NCI-H774 (cell line): ENCODE measurements at places on chromosomes 12 and 14.

DNA sequence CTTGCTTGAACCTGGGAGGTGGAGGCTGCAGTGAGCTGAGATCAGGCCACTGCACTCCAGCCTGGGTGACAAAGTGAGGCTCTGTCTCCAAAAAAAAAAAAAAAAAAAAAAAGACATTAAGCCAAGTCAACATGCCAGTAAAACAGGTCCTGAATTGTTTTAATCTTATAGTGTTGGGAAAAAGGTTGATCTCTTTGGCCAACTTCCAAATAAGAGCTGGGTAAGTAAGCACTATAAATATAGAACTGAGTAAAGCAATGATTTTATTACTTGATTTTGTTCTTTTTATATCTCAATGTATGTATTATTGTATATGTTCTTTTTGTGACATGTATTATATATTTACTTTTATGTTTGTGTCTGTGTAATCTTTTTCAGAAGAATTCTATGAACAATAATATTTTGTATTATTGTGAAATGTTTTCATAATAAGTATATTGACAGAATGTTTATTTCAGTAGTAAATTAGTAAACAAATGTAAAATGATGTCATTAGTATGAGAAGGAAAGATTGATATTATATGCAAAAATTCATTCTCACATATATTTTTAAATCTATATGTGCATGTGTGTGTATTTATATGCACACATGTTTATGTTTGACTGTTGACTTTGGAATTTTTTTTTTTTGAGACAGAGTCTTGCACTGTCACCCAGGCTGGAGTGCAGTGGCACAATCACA lies 9.6 kb upstream of the AKAP6 start:
- DNase-seq: no peak

DNA sequence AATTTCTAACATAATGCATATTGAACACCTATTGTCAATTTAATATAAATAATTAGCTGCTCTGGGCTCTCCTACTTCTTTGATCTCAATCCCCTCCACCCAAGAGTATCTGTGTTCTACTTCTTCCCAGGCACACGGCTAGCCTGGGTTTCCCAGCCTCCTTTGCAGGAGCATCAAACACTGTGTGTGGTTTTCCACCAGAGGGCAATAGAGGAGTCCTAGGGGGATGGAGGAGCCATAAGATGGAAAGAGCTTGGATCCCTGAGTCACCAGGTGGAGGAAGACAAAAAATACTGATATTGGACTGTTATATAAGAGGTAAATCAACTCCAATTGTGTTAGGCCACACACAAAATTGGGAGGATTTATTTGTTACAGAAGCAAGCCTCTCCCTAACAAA lies 333.7 kb downstream of the GLT1D1 start:
- DNase-seq: no peak

GRCh38 chr14:77097006-77097699 lies 905 bp upstream of the CIPC start:
- no peak for DNase-seq

- DNase-seq: peak; percentile 46
These were observed 166.5 kb upstream of the GSC start for GRCh38 chr14:94936401-94936892.

DNA sequence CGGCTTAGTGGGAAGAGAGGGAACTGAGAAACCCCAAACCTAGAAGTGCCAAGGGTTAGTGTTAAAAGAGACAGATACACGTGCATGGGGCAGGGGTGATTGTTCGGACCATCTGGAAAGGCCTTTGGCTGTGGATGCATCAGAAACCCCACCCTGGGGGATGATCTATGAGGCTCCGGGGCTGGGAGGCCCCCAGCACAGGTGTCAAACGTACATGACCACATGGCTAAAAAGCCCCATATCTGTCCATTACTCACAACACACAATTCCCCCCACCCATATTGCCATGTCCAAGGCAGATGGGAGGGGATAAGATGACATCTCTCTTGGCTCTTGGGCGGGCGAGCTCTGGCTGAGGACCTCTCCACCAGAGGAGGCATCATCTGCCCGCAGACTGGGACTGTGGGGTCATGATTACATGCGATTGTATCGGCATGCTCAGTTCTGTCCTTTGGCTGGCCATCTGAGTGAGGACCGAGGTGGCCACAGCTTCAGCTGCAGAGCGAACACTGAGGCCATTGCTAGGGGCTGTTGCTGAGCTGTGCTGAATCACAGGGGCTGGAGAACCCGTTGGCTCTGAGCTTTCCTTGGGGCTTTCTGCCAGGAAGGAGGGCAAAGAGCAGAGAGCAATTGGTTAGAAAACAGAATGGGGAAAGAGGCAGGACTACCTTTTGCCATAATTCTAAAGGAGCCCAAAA lies 9.6 kb upstream of the NPFF start:
- DNase-seq: no peak

DNA sequence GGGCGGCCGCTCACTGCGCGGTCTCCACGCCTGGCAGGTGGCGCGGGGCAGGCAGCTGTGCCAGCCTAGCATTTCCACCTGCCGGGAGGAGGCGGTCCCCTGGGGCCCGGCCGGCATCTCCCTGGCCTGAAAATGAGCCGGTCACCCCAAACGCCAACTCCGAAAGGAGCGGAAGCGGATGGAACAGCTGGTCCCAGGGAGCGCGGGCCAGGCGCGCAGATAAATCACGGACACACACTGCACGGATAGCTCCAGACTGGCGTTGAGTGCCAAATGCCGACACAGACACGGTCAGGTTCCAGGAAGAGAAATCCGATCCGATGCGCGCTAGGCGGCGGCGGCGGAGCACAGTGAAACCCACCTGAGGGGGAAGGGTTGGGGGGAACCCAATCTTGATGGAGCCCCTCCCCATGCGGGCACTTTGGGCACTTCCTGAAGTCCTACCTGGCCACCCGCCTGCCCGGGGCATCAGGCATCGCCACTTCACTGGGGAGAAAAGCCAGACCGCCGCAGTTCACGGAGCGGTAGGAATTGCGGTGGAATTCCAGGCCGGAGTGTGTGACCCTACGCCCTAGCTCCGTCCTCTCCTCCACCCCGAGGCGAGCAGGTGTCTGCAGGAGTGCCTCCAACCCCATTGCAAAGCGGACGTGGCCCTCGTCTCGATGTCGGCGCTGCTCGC lies 624 bp upstream of the PLEKHD1 start:
- no peak for DNase-seq

GRCh38 chr14:93772263-93772662 lies 16.0 kb downstream of the PRIMA1 start:
- DNase-seq: no peak

DNA sequence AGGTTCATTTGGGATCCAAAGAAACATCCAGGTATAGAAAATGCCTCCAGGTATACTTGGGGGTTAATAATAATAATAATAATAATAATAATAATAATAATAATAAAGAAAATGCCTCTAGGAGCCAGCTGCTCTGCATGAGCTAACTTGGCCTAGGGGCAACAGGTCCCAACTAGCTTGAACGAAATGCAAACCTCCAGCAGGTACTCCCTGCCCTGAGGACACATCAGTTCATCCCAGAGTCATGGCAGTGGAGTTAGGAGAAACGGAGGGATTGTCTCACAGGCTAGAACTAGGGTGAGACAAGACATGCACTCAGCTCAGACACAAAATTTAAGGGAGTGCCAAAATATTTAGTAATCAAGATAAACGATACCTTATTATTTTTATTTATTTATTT lies 12.5 kb upstream of the TMEM229B start:
- DNase-seq: no peak

DNA sequence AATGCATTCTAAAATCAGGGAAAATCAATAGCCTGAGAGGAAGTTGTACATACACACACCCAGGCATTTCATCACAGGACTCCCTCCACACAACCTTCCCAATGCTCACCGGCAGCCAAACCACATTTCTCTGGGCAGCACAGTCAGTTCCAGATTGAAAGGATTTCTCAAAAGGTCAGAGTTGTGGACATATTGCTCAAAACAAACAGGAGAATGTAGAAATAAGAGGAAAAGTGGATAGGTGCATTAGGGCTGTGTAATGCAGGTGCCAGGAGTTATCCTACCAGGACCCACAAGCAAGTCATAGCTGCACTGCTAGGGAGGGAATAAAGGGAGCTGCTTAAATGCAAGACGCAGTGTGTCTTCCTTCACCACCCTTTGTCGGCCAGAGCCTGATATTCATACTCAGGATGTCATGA lies 62.9 kb downstream of the GCH1 start:
- no peak for DNase-seq

- no peak for DNase-seq
These were observed 10.2 kb downstream of the VCPKMT start for GRCh38 chr14:50106178-50106577.

- DNase-seq: no peak
These were observed 1.6 kb downstream of the RFX4 start for GRCh38 chr12:106584104-106585064.

DNA sequence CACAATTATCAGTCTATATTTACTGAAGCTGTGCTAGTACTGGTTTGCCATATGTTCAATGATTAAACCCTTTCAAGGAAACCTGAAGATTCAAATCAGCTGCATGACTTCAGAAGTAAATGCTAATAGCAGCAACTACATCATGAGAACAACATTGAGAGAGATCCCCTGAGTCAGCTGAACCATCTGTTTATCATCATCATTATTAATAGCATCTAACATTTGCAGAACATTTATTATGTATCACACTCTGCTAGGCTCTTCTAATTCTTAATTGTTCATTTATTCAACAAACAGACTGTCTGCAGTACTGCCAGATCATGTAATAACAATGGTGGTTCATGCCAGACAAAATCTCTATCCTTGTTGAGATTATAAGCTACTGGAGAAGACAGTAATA lies 157.4 kb downstream of the KLHL28 start:
- no peak for DNase-seq

DNA sequence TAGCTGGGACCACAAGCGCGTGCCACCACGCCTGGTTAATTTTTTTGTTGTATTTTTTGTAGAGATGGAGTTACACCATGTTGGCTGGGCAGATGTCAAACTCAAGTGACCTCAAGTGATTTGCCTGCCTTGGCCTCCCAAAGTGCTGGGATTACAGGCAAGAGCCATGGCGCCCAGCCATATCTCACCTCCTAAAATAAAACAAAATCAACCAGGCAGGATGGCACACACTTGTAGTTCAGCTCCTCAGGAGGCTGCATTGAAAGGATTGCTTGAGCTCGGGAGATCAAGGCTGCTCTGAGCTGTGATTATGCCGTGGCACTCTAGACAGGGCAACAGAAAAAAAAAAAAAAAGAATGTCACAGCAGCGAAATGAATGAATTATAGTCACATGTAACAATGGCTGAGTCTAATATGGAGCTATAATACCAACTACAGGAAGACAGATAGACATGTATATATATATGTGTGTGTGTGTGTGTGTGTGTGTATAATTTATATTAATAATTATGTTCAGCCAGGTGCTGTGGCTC lies 19.3 kb upstream of the TMEM120B start:
- no peak for DNase-seq

DNA sequence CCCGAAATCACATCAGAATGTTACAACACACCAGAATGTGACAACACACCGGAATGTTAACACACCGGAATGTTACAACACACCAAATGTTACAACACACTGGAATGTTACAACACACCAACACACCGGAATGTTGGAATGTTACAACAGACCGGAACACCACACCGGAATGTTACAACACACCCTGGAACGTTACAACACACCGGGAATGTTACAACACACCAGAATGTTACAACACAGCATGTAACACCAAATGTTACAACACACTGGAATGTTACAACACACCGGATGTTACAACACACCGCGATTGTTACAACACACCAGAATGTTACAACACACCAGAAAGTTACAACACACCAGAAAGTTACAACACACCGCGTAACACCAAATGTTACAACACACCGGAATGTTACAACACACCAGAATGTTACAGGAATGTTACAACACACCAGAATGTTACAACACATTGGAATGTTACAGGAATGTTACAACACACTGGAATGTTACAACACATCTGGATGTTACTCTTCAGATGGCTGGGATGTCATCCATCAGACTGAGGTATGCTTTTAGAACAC lies 21.1 kb downstream of the CHFR start:
- DNase-seq: no peak

DNA sequence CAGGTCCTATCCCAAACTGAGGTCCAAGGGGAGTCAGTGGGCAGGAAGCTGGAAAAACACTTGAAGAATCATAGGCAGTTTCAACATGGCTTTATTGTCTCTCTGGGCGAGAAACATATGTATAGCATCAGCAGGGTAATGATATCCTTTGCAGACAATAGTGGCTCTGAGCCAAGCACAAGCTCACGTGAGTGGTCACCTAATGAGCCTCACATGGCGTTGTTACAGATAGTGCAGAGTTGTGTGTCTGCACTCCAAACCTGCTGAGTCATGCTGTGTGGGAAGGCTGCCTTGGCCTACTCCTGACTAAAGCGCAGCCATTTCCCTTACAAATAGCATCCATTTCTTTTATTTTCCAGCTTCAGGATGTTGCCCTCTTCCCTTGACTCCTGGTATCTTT lies 105.2 kb upstream of the SYT1 start:
- DNase-seq: no peak

GRCh38 chr14:30864934-30865333 lies 9.4 kb upstream of the COCH start:
- DNase-seq: no peak

- no peak for DNase-seq
These were observed 151.4 kb downstream of the KCNC2 start for GRCh38 chr12:75058228-75058627.

DNA sequence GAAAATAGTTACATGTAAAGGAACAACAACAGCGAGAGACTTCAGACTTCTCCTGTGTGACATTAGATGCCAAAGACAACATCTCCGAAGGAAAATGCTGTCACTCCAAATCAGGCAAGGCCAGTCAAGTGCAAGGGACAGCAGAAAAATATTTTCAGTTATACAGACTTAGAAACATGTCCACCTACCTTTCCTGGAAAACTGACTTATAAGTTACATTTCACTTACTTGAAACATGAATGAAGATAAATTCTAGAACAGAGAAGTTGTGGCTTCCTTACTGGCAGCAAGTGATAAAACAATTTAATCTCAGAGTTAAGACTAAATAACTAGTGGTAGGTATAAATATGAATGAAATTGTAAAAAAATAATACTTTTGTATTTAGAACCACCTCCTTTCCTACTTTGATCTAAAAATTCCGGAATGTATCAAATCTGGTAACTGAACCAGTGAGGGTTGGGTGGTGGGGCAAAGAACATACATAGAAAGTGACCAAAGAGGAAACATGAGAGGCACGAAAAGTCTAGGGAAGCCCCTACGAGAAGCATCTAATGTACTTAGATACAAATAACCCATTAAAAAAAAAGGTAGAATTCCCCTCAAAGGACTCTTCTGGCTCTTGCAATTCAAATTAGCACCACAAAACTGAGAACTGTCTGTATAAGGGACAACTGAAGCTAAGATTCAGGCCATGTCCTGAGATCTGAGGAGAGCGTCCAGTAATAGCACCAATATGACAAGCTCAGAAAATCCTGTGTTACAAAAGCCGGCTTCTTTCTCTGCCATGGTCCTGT lies 21.2 kb downstream of the MTHFD1 start:
- no peak for DNase-seq

- no peak for DNase-seq
These were observed 104.0 kb downstream of the GCH1 start for GRCh38 chr14:54798465-54799124.

- DNase-seq: no peak
These were observed 393.8 kb downstream of the NPAS3 start for GRCh38 chr14:33332497-33332896.
